ENCODE measurements at places on chromosomes 3 and 15.

- no peak for DNase-seq
Observed at GRCh38 chr3:6282918-6283317, 578.0 kb upstream of the GRM7 start.

DNA sequence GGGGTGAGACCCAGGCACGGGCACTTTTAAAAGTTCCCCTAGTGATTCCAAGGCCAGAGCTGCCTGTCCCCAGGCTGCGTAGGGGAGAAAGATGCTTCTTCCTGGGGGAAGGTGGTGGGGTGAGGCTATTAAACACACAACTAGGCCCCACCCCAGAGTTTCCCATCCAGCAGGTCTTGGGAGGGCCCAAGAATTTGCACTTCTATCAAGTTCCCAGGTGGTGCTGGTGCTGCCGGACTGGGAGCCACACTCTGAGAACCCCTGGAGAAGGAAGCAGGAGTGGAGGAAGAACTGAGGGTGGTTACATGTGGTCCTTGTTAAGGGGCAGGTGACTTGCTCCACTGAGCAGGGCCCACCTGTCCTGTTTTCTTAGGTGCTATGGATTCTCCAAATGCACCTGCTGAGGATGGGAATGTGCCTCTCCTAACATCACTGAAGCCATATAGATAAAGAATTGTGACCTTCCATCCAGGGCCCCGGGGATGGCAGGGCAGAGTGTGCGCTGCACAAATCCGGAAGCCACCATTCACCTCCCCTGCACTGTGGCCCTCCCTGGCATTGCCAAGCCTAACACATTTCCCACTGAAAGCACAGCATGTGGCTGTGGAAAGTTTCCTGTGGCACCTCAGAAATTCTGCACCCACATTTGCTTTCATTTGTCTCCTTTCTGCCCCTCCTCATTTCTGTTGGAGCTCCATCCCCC lies 111.5 kb upstream of the MEF2A start:
- no peak for DNase-seq

DNA sequence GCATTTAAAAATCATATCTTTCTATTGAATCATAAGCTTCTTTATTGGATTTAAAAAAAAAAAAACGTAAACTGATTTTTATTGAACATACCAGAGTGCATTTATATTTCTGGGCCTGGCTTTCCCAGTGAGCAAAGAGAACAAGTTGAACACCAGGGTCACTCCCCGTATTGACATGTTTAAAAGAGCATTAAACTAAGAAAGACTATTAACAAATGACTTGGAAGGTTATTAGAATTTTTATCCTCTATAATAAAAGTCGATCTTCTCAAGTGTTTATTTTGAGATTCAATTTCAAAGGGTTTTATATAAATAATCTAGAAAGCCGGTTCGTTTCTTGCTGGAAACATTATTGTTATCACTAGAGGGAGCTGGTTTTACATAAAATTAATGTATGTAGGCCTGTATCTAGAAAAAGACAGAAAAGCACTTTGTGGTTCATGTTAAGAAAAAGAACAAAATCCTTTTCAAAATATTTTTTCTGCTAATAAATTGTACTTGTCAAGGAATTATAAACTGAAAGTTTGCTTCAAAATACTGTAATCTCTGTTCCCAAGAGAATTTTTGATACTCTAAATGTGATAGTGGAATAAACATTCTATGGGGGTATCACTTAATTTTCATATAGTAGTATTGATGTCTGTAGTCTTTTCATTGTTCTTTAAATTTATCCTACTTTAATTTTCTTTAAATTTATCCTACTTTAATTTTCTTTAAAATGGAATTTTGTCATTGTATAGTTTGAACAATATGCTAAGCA lies 321.8 kb upstream of the MME start:
- peak; percentile 10 for DNase-seq

- DNase-seq, result no peak
Observed at GRCh38 chr3:159679900-159680299, 308.7 kb upstream of the IL12A start.

- DNase-seq, result no peak
Observed at GRCh38 chr3:120512655-120513054, 61.9 kb upstream of the FSTL1 start.

DNA sequence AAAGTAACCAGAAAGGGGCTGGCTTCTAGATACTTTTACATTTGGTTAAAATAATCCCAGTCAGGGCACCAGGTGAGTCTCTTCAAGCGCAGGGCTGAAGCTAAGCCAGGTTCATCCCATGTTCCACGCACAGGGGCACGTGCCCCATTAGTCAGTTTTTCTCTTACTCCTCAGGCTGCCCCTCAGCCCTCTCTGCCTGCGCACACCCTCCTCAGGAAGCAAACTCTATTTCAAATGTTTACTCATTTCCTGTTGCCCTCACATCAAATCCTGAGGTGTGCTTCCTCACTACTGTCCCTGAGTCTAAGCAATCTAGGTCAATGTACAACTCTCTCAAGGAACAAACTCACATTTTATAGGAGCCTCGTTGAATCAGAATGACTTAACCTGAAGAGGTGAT lies 48.5 kb downstream of the THBS1 start:
- no peak for DNase-seq

GRCh38 chr3:195761567-195762248 lies 40.9 kb downstream of the MUC20 start:
- no peak for DNase-seq

GRCh38 chr3:14857506-14857905 lies 38.7 kb downstream of the FGD5 start:
- no peak for DNase-seq

- DNase-seq, result no peak
Observed at GRCh38 chr15:56936929-56937328, 18.5 kb downstream of the TCF12 start.

- no peak for DNase-seq
Observed at GRCh38 chr3:9613056-9613748, 36.1 kb upstream of the MTMR14 start.

DNA sequence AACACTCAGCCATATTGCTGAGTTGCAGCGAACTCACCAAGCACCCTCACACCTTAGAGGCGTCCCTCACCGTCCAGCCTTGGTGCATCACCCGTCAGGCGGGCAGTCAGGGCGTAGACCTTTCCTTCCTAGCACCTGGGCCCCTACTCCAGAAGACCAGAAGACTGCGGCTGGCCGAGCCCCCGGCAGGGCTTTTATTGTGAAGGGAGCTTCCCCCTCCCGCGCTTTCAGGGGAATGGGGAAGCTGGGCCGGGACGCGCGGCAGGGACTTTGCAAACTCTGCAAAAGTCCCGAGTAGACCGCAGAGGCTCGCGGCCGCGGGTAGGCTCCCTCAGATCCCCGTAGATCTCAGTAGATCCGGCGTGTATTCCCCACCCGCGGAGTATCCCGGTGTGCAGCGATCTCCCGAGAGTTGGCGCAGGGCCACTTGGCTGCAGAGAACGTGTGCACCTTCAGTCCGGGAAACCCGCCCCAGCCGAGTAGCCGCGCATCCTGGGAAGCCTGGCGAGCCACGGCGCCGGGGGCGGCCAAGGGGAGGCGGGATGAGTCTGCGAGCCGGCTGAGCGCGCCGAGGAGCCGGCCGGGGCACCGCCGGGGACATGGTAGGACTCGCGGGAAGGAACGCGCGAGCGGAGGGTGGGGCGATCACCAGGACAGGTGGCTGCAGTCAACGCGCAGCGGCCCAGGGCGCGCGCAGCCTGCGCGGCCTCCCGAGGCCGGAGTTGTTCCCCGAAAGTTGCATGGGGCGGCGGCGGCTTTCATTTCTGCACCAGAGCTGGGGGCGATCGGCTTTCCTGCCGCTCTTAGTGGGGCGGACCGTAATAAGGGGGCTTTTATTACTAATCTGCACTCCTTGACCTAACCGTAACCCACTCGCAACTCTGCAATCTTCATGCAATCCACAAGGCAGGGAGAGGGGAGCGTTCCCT lies at the start of gene GASK1A:
GASK1A (plus strand) TSS at position 268 of the 929 bp plus-strand sequence; CDS start at position 600, 332 bp downstream.
- DNase-seq, result no peak

DNA sequence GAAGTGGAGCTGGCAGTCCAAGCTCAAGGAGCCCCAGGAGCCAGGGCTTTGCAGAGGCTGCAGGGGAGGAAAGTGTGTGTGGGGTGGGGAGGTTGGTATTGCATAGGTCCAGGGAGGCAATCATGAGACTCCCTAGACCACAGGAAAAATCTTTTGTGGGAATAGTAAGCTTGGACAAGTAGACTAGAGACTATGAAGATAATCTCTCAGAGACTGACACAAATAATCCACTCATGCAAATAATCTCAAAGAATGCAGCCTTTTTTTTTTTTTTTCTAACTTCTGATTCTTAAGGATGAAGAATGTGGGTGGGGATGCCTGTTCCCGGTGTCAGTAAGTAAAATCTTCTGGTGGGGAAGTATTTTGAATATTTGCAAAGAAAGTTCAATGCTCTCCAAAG lies 113.7 kb downstream of the GREM1 start:
- no peak for DNase-seq

DNA sequence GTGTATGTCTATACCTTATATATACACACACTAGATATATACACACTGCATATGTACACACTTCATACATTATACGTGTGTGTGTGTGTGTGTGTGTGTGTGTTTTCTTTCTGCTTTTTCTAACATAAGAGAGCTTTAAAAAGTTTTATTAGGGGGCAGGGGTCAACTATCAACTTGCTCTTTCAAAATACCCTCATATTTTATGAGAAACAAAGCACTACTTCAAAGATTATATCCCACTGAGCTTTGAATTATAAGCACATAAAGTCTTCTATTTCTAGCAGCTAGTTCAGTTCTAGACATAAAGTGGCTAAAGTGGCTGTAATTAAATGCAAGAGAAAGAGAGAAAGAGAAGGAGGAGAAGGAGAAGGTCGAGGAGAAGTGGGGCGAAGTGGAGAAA lies 1361.3 kb downstream of the ZPLD1 start:
- DNase-seq, result no peak

- no peak for DNase-seq
Observed at GRCh38 chr15:39502082-39502447, 78.8 kb upstream of the THBS1 start.

All from NCI-H1694 (cell line).